ENCODE measurements at places on chromosomes 6 and 20.
A peak's percentile ranks its signal among the peaks of the same experiment; 100 is the strongest.

- no peak for DNase-seq
These were observed 4.1 kb upstream of the ZNF512B start for GRCh38 chr20:63973636-63974401.

- DNase-seq = peak; percentile 86
These were observed 32.3 kb downstream of the ELOVL2 start for GRCh38 chr6:11011787-11012234.

- no peak for DNase-seq
These were observed 88.9 kb downstream of the TFAP2B start for GRCh38 chr6:50907565-50907964.

- DNase-seq = no peak
These were observed 126.4 kb downstream of the BANF2 start for GRCh38 chr20:17825960-17826843.

DNA sequence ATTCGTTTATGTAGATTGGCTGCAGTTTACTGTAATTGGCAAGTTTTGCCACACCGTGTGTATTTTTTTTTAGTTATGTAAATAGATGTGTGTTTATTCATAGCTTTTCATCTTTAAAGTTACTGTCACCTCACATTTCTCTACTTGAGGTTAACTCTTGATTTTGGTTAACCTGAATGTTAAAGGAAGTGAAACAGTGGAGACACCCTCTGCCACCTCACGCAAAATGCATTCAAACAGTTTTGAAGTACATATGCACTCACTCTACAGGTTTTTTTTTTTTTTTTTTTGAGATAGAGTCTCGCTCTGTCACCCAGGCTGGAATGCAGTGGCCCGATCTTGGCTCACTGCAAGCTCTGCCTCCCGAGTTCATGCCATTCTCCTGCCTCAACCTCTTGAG lies 17.7 kb downstream of the OR2A4 start:
- DNase-seq = no peak

DNA sequence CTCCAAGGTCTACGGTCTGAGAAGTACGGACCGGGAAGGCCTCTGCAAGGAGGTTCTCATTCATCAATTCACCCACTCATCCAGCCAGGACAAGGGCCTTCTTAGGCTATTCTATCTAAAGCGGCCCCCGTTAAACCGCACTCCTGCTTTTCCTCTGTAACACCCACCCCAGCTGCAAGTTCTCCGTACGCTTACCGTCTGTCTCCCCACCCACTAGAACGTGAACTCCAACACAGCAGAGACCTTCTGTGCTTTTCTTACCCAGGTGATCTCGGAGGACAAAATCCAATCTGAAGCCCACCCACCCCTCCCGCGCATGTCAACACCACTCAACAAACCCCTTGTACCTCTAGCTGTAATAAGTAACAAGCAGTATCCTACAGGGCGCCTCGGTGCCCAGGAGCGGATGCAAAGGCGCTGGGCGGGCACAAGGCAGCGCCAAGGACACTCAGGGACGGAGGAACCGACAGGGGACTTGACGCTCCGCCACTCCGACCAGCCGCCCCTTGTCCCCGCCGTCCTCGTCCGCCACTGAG lies 351 bp downstream of the AURKA start:
- no peak for DNase-seq

GRCh38 chr6:111662794-111663593 lies 57.3 kb upstream of the TRAF3IP2 start:
- no peak for DNase-seq

DNA sequence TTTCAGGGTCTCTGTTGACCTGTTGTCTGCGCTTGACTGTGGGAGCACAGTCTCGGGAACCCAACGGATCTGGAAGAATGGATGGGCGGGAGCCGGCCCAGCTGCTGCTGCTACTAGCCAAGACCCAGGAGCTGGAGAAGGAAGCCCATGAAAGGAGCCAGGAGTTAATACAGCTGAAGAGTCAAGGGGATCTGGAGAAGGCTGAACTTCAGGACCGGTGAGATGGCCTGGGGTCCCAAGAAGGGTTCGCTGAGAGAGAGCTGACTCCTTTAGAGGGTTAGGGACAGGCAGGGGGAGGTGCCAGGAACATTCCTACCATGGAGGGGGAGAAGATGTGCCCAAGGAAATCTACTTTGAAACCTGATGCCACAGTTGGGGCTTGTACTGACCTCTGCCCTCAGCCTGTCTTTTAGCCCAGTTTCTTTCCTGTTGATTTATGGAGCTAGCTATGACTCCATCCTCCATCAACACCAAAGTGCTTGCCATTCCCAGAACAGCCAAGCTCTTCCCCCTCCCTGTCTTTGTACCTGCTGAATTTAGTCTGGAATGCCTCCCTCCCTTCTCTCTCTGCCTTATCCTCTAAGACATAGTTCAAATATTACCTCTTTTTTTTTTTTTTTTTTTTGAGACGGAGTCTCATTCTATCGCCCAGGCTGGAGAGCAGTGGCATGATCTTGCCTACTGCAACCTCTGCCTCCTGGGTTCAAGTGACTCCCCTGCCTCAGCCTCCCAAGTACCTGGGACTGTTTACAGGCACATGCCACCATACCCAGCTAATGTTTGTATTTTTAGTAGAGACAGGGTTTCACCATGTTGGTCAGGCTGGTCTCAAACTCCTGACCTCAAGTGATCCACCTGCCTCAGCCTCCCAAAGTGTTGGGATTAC lies 12.2 kb downstream of the CEP250 start:
- DNase-seq = no peak

GRCh38 chr6:19669206-19669605 lies 168.0 kb upstream of the ID4 start:
- no peak for DNase-seq

DNA sequence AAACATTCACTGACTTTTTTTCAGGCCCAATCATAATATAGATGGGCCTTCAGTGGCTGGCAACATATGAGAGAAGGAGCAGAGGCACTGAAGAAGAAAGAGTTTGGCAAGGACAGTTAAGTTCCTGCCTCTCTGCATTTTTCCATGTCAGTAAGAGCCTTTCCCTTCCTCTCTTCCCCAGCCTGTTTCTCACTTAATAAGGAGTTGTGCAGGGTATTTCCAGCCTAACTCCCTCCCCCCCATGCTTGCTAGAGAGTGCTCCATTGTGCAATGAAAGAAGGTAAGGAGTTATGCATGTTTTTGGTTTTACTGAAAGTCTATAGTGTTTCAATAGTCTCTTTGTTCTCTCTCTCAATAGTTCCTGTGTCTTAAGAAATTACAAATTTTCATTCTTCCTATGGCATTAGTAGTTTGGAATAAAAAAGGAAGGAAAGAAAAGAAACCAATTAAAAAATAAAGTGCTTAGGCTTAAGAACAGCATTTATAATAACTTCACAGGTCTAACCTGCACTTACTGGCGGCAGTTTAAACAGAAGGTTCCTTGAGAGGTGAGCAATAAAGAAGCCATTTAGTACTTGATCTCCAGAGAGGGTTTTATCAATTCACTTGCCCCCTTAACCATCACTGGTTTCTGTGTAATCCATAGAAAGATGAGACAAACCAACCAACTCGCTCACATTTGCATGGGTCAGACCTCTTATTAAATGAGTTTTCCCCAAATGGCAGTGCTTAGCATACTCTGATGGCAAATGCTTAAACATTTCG lies 251.1 kb downstream of the PTPRT start:
- no peak for DNase-seq

- no peak for DNase-seq
These were observed 6.0 kb downstream of the L3MBTL1 start for GRCh38 chr20:43513372-43513930.

- no peak for DNase-seq
These were observed 34.1 kb upstream of the MYLK2 start for GRCh38 chr20:31785089-31785488.

DNA sequence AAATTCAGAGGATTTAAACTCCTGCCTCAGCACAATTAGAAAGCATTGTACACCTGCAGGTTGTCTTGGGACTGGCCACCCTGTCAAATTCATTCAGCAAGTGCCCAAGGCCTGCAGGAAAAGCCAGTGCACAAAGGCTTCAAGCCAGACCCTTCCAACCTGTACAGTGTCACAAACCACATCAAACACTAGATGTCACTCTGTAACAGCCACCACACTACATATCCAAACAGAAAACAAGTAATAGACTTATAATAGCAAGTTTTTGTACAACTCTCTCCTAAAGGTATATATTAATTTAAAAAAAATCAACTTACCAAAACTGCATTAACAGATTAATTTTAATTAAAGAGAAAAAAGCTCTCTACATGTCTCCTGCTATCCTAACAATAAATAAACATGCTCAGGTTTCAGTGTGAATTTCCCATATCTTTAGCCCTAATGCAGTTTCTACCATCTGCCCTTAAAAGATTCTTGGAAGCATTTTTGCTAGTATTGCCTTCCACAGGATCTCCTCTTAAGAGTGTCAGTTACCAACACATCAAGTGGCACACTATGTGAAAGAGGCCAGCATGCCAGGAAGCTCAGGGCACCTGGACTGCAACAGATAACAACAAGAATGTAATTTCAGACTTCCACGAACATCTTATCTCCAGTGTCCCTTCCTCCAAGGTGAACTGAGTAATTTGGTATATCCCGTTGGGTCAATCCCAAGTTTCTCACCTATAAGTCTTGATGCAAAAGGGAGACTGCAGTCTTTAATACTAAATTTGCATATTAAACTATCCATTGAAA lies 47.5 kb downstream of the RALGAPA2 start:
- DNase-seq = no peak

- peak; percentile 57 for DNase-seq
These were observed 8.1 kb upstream of the OCSTAMP start for GRCh38 chr20:46558511-46558959.

DNA sequence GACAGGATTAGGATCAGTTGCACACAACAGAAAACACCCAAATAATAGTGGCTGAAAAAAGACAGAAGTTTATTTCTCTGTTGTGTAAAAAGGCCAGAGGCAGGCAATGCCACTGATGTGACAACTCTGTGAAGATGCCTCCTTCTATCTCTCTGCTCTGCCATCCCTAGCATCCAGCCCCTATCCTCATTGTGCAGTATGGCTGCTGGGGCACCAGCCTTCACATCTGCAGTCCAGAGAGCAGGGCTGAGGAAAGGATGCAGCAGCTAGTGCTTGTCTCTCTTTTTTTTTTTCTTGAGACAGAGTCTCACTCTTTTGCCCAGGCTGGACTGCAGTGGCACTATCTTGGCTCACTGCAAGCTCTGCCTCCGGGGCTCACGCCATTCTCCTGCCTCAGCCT lies 6.4 kb upstream of the ADA start:
- no peak for DNase-seq

DNA sequence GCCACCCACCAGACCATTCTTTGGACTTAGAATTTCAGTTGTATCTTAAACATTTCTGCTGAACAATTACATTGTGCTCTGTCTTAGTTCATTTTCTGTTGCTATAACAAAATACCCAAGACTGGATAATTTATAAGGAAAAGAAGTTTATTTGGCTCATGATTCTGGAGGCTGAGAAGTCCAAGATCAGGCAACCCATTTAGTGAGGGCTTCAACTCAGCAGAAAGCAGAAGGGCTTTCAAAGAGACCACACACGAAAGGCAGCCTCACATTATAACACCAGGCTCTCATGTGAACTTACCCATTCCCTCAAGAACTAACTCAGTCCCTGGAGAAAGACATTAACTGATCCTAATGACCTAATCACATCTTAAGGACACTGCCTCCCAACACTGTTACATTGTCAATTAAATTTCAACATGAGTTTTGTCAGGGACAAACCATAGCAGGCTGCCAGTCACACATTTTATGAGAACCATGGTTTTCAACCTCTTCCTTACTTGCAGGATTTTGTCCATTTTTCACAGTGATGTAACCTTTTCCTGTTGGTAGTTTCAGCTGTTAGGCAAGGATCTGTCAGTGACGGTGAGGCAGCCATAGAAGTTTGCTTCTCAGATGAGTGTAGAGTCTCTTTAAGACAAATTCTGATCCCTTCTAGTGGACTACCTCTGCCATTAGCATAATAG lies 399.6 kb upstream of the SOX4 start:
- no peak for DNase-seq

DNA sequence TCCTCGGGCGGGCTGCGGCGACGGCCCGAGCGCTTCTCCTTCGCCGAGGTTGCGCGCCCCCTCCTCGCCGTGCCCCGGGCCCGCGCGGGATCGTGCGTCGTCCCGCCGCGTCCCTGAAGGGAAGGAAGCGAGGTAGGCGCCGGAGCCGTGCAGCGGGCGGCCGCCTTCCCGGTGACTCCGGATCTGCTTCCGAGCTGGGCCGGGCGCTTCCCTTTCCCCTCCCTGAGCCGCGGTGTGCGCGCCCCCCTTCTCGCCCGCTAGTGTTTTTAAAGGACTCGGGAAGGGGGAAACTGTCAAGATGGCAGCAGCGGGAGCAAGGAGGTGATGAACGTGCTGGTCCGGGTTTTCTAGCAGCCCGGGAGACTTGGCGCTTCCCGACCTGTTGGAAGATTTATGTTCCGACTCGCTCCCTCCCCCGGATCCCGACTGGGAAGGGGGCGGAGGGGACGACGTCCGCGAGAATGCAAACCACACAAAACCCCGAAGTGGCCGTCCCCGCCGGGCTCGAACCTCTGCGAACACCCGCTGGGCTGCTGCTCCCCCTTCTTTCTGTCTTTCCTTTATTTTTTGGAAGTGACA lies 744 bp upstream of the FOXO3 start:
- DNase-seq = no peak

All from HS-27A (cell line).